ENCODE measurements at places on chromosomes 7 and 10. TPM values are rescaled to one million over a fixed set of nuclear protein-coding genes. Genes with fewer than 3 reads are reported as not detected.

DNA sequence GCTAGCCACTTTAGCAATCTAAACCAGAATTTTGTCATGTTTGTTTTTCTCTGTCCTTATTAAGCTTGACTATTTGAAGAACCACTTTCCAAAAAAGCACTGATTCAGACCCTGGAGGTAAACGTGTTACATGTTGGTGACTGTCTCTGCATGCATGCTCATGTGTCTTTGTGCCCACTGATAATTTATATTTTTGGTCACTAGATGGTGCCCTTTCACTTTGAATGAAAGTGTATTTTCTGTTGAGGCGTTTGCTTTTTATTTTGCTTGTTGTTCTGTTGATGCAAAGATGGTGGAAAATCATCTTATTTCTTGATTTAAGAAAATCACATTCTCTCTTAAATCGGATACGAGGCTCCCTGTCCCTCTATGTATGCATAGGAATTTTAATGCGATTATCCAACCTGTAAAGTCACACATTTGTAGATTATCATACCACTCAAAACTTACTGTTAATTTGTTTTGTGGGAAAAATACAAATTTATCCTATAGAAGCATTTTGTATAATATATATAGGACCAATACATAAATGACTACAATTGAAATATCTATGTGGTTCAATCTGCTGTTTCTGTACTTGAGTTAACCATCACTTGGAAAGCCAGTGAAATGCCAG, 269.3 kb downstream of the BICC1 start:
- no peaks in the 10 kb centered on the region for H3K36me3 ChIP-seq
- H3K27me3 ChIP-seq = no peaks in the 10 kb centered on the region
- no peak overlapping the region for H3K4me3 ChIP-seq
- DNase-seq = no peak
- no peaks in the 10 kb centered on the region for H3K4me1 ChIP-seq

GRCh38 chr10:5594271-5595049, 69.7 kb downstream of the CALML3 start:
- no peaks in the 10 kb centered on the region for H3K36me3 ChIP-seq
- no peaks in the 10 kb centered on the region for H3K4me1 ChIP-seq
- no peak overlapping the region for H3K4me3 ChIP-seq
- peak overlapping the region; percentile 34 for H3K27ac ChIP-seq

GRCh38 chr10:119862524-119862923, 10.1 kb downstream of the MCMBP start:
- H3K27me3 ChIP-seq = no peaks in the 10 kb centered on the region
- no peaks in the 10 kb centered on the region for H3K4me1 ChIP-seq
- no peak for DNase-seq
- H3K27ac ChIP-seq = no peak overlapping the region
- H3K36me3 ChIP-seq = no peaks in the 10 kb centered on the region

- no peaks in the 10 kb centered on the region for H3K4me1 ChIP-seq
- H3K27ac ChIP-seq = no peak overlapping the region
- no peaks in the 10 kb centered on the region for H3K36me3 ChIP-seq
These were observed 205.4 kb downstream of the FANK1 start for GRCh38 chr10:126101736-126102135.

DNA sequence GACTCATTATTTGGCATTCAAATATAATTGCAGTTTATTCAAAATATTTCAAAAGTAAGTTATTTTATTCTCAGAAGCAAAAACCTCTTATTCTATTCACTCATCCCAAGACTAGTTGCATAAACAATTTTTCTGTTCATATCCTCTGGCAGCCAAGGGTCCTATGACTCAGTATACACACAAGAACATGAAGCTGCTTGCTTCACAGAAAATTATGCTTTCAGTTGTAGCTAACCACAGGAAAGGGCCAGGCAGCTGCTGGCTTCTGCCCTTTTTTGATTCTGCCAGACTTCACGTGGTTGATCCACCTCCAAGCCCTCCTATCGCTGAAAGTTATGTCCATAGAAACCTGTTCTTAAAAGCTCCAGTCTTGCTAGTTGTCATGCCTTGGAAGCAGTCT, 108.8 kb downstream of the ABCA13 start:
- no peaks in the 10 kb centered on the region for H3K27me3 ChIP-seq
- no peaks in the 10 kb centered on the region for H3K4me1 ChIP-seq
- H3K4me3 ChIP-seq = no peak overlapping the region
- no peak overlapping the region for H3K27ac ChIP-seq
- H3K36me3 ChIP-seq = no peaks in the 10 kb centered on the region

DNA sequence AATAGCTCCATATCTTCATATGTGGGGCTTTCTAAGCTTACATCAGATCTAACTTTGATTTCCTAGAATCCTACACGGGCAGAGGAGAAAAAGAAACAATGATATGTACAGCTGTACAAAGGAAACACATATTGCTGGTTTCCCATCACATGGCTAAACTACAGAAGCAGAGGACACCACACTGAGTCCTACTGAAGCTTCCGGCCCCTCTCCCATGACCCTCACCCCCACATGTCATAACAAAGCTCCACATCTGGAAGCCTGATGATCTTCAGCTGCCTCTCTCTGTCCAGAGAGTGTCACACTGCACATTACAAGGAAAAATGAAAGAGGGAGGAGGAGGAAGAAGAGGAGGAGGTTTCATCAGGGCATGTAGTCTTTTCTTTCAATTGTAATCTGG, 14.0 kb downstream of the SLC16A12 start:
- no peak overlapping the region for H3K27ac ChIP-seq
- no peak overlapping the region for H3K4me3 ChIP-seq
- H3K27me3 ChIP-seq = no peaks in the 10 kb centered on the region
- H3K36me3 ChIP-seq = no peaks in the 10 kb centered on the region
- no peaks in the 10 kb centered on the region for H3K4me1 ChIP-seq

DNA sequence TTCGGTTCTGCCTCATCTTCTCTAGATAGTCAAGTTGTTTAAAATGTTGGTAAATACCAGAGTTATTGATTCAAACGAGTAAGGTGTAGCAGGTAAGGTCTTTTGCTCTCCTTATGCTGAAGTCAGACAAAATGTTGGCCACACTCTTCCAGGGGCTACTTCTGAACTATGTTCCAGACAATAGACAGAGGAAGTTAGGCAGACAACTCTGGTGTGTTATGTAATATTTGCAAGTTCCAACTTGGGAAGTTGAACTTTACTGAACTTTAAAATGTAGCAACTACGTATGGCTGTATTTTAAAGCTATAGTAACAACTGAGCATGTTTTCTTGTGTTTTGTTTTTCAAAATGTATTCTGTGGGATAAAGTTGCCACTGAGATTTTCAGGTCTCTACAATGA, 125.7 kb upstream of the NEBL start:
- no peaks in the 10 kb centered on the region for H3K36me3 ChIP-seq
- no peak overlapping the region for H3K4me3 ChIP-seq
- no peaks in the 10 kb centered on the region for H3K4me1 ChIP-seq
- no peak overlapping the region for H3K27ac ChIP-seq
- H3K27me3 ChIP-seq = no peaks in the 10 kb centered on the region

- peaks cover 9% of the 10 kb centered on the region for H3K4me1 ChIP-seq
- H3K36me3 ChIP-seq = no peaks in the 10 kb centered on the region
- peak overlapping the region; percentile 5 for H3K27ac ChIP-seq
- H3K27me3 ChIP-seq = no peaks in the 10 kb centered on the region
- peak; percentile 14 for DNase-seq
- H3K4me3 ChIP-seq = no peak overlapping the region
These were observed 32.9 kb upstream of the INPP5A start for GRCh38 chr10:132504501-132505272.

- H3K27ac ChIP-seq = no peak overlapping the region
- no peak overlapping the region for H3K4me3 ChIP-seq
- DNase-seq = no peak
- H3K4me1 ChIP-seq = no peaks in the 10 kb centered on the region
These were observed 143.4 kb downstream of the CELF2 start for GRCh38 chr10:11161096-11161495.

DNA sequence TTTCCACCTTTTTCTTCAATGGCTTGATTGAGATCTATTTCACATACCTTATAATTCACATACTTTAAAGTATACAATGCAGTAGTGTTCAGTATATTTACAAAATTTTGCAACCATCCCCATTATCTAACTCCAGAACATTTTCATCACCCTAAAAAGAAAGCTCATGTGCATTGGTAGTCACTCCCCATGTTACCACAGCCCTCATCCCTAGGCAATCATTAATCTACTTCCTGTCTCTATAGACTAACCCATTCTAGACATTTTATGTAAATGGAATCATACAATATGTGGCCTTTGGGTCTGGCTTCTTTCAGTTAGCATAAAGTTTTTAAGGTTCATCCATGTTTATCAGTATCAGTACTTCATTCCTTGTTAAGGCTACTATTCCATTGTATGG, 214.2 kb downstream of the WDR11 start:
- no peaks in the 10 kb centered on the region for H3K4me1 ChIP-seq
- no peak for DNase-seq
- no peaks in the 10 kb centered on the region for H3K27me3 ChIP-seq

The CCL24 gene
- total RNA-seq = not detected

DNA sequence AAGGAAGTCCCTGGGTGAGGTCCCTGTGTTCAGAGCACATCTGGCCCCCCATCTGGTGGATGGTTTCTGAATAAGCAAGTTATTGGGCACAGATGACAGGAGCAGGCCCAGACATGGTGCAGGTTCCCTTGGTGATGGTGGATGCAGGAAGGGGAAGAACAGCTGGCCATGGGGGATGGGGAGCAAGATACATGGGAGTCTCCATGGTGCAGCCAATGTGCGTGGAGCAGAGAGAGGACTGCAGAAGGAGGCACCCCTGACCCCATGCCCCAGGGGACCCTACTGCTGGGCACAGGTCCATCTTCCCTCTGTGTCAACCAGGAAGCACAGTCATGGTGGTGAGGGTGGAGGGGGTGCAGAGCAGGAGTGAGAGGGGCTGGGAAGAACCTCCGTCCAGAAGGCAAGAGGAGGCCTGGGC, 43.8 kb upstream of the RABGEF1 start:
- no peak overlapping the region for H3K27ac ChIP-seq
- H3K4me1 ChIP-seq = peaks cover 12% of the 10 kb centered on the region
- H3K36me3 ChIP-seq = no peaks in the 10 kb centered on the region
- DNase-seq = peak; percentile 35

The FLNC gene
- total RNA-seq = 16.5 TPM

- no peaks in the 10 kb centered on the region for H3K27me3 ChIP-seq
- no peaks in the 10 kb centered on the region for H3K4me1 ChIP-seq
- H3K27ac ChIP-seq = no peak overlapping the region
- no peak for DNase-seq
- H3K36me3 ChIP-seq = no peaks in the 10 kb centered on the region
These were observed 28.1 kb upstream of the PLXDC2 start for GRCh38 chr10:19788075-19788686.

DNA sequence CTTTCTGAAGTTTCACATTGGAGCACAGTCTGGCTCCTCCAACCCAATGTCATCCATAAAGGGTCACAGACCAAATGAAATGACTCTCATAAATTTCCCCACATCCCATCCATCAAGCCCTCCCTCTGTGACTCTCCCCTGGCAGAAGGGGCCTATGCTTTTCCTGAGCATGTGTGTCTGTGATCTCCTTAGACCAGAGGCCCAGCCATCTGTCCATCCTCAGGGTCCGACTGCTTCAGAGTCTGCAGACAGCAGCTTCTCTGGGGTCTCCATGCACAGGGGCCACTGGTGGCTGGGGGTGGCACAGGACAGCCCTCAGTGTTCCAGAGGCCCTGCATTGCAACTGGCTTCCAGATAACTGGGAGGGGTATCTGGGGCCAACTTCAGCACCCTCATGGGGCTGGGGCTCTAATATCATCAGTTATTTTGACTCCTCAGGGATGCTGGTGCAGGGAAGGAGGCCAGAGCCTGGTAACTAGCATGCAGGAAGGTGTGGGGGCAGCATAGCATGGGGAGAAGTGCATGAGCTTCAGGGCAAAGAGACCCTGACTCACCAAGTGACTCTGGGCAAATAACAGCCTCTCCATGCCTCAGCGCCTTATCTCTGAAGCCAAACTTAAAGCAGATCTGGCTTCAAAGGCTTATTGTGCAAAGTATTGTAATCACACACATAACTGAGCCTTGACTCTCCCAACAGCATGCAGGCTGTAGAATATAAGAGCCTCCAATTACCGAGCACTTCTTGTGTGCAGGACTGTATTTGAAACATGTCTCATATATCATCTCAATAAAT, 266.9 kb downstream of the GRID1 start:
- DNase-seq = no peak
- H3K27me3 ChIP-seq = no peaks in the 10 kb centered on the region
- H3K36me3 ChIP-seq = no peaks in the 10 kb centered on the region
- no peaks in the 10 kb centered on the region for H3K4me1 ChIP-seq
- H3K4me3 ChIP-seq = no peak overlapping the region

- H3K27ac ChIP-seq = no peak overlapping the region
- H3K4me1 ChIP-seq = no peaks in the 10 kb centered on the region
- H3K27me3 ChIP-seq = no peaks in the 10 kb centered on the region
- no peak overlapping the region for H3K4me3 ChIP-seq
- H3K36me3 ChIP-seq = no peaks in the 10 kb centered on the region
- no peak for DNase-seq
These were observed 8.1 kb downstream of the BTAF1 start for GRCh38 chr10:91931526-91932190.

The DGKI gene
- 1.0 TPM for total RNA-seq

GRCh38 chr7:90424720-90425119, 21.5 kb downstream of the CLDN12 start:
- H3K27me3 ChIP-seq = no peaks in the 10 kb centered on the region
- H3K27ac ChIP-seq = no peak overlapping the region
- DNase-seq = no peak

GRCh38 chr10:31157123-31158010, 125.7 kb upstream of the ZNF438 start:
- peak; percentile 68 for DNase-seq
- no peak overlapping the region for H3K4me3 ChIP-seq
- H3K27ac ChIP-seq = peak overlapping the region; percentile 68
- no peaks in the 10 kb centered on the region for H3K36me3 ChIP-seq

- H3K27ac ChIP-seq = no peak overlapping the region
- no peak for DNase-seq
- H3K4me3 ChIP-seq = no peak overlapping the region
- H3K36me3 ChIP-seq = no peaks in the 10 kb centered on the region
- H3K27me3 ChIP-seq = no peaks in the 10 kb centered on the region
- no peaks in the 10 kb centered on the region for H3K4me1 ChIP-seq
These were observed 88.0 kb downstream of the CREM start for GRCh38 chr10:35214607-35215020.

- no peak overlapping the region for H3K27ac ChIP-seq
- no peaks in the 10 kb centered on the region for H3K4me1 ChIP-seq
- H3K36me3 ChIP-seq = no peaks in the 10 kb centered on the region
These were observed 24.7 kb upstream of the TSPAN13 start for GRCh38 chr7:16728811-16729210.

The HOXA6 gene
- 15.3 TPM for total RNA-seq

- H3K4me3 ChIP-seq = peak overlapping the region; percentile 9
- H3K4me1 ChIP-seq = no peaks in the 10 kb centered on the region
- no peaks in the 10 kb centered on the region for H3K27me3 ChIP-seq
- no peak for DNase-seq
These were observed 1.7 kb downstream of the MMP21 start for GRCh38 chr10:125773687-125774543.

Measured in uterus (tissue), 4 donors.